Hepatocyte (in vitro differentiated cells): ENCODE measurements at places on chromosomes 2 and 18. TPM values are rescaled to one million over a fixed set of nuclear protein-coding genes. Genes with fewer than 3 reads are reported as not detected.

SOX11 gene
- total RNA-seq = 16.6 and 20.7 TPM in 2 replicates

GRCh38 chr18:3892152-3892551, 442.2 kb downstream of the TGIF1 start:
- no peak overlapping the region for H3K4me3 ChIP-seq
- H3K27me3 ChIP-seq = no peaks in the 10 kb centered on the region
- no peak overlapping the region for H3K27ac ChIP-seq

EFHD1 gene
- 3.0 and 4.2 TPM in 2 replicates for total RNA-seq

LRRTM1 gene
- 1.0 and 1.3 TPM in 2 replicates for total RNA-seq

DNA sequence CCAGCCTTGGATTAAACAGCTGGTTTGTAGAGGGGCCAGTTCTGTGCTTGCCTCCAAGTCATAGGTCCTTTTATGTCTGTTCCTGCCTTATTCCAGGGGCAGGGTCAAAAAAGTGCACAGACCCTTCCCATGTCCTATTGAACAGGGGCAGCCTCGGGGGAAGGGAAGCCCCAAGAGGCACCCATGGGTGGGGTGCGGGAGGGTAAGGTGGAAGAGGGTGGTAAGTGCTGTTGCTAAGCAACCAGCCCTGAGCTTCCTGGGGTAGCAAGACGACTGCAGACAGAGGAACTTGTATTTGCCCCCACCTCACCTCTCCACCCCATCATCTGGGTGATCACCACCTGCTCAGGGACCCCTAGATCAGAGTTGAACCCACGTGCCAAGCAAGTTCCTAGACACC, 7.7 kb downstream of the DNMT3A start:
- no peak overlapping the region for H3K4me3 ChIP-seq
- no peak overlapping the region for H3K27ac ChIP-seq
- no peaks in the 10 kb centered on the region for H3K36me3 ChIP-seq
- no peak for DNase-seq
- H3K4me1 ChIP-seq = peaks cover 4% of the 10 kb centered on the region
- no peaks in the 10 kb centered on the region for H3K27me3 ChIP-seq

GRCh38 chr2:201466050-201466675, 14.6 kb downstream of the STRADB start:
- H3K27ac ChIP-seq = peak overlapping the region; percentile 40
- peak; percentile 44 for DNase-seq
- H3K36me3 ChIP-seq = no peaks in the 10 kb centered on the region
- H3K27me3 ChIP-seq = no peaks in the 10 kb centered on the region
- peaks cover 21% of the 10 kb centered on the region for H3K4me1 ChIP-seq

AKAIN1 gene
- not detected in 2 replicates for total RNA-seq

TEKT4 gene
- not detected in 2 replicates for total RNA-seq

CHRNA1 gene
- total RNA-seq = 1.9 and 2.5 TPM in 2 replicates

GRCh38 chr2:109637749-109638570, 23.8 kb downstream of the SOWAHC start:
- no peaks in the 10 kb centered on the region for H3K4me1 ChIP-seq
- DNase-seq = no peak
- no peak overlapping the region for H3K27ac ChIP-seq
- H3K4me3 ChIP-seq = no peak overlapping the region

DNA sequence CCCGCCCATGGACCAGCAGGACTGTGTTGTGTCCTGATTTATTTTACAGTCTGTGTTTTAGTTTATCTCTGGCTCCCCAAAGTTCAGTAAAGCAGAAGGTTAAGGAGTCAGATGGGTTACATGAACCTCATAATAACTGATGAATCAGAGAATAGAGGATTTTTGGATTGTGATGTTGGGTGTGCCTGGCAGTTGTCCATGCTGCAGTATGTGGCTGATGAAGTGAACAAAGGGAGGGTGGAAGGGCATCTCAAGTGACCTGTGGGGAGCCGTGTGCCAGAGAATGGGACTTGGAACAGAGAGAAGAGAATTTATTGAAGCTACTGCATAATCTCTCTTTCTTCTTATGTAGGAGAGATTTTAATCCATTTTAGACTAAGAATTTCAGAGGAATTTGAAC, 145.5 kb downstream of the MAP4K4 start:
- H3K27ac ChIP-seq = no peak overlapping the region
- no peak overlapping the region for H3K4me3 ChIP-seq
- DNase-seq = no peak
- H3K36me3 ChIP-seq = no peaks in the 10 kb centered on the region
- H3K27me3 ChIP-seq = no peaks in the 10 kb centered on the region
- H3K4me1 ChIP-seq = no peaks in the 10 kb centered on the region

- peak; percentile 19 for DNase-seq
- H3K4me1 ChIP-seq = peaks cover 15% of the 10 kb centered on the region
- no peaks in the 10 kb centered on the region for H3K36me3 ChIP-seq
- H3K27me3 ChIP-seq = no peaks in the 10 kb centered on the region
- H3K4me3 ChIP-seq = no peak overlapping the region
- peak overlapping the region; percentile 12 for H3K27ac ChIP-seq
Measured at GRCh38 chr2:11498543-11499034, 32.6 kb upstream of the E2F6 start.

GRCh38 chr2:61636686-61637085, 98.5 kb upstream of the XPO1 start:
- no peak for DNase-seq
- no peaks in the 10 kb centered on the region for H3K27me3 ChIP-seq
- no peaks in the 10 kb centered on the region for H3K36me3 ChIP-seq
- no peaks in the 10 kb centered on the region for H3K4me1 ChIP-seq

GRCh38 chr2:201358684-201359083, 1.5 kb upstream of the FLACC1 start:
- no peak overlapping the region for H3K27ac ChIP-seq
- H3K4me3 ChIP-seq = no peak overlapping the region
- no peaks in the 10 kb centered on the region for H3K36me3 ChIP-seq
- no peak for DNase-seq

TTC21B gene
- total RNA-seq = 23.4 and 24.3 TPM in 2 replicates

GRCh38 chr2:187415449-187415848, 32.6 kb downstream of the CALCRL start:
- no peaks in the 10 kb centered on the region for H3K36me3 ChIP-seq
- H3K27me3 ChIP-seq = no peaks in the 10 kb centered on the region
- no peaks in the 10 kb centered on the region for H3K4me1 ChIP-seq
- no peak overlapping the region for H3K27ac ChIP-seq
- H3K4me3 ChIP-seq = no peak overlapping the region
- no peak for DNase-seq

DNA sequence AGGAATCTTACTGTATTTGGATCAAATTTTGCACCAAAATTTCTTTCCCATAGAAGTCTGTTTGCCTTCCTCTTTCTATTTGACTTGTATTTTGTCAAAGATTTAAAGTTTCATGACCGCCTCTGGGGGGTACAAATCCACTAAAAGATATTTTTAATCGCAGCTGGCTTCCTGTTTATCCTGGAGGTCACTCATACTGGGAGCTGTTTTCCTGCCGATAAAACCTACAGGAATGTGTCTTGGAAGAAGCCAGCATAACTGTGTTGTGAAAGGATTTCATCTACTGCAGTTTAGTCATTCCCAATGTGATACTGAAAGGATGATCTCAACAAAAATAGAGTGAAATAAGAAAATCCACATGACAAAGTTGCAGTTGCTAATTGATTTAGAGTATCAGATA, 184.0 kb downstream of the RIT2 start:
- H3K27ac ChIP-seq = no peak overlapping the region
- no peak overlapping the region for H3K4me3 ChIP-seq
- H3K36me3 ChIP-seq = no peaks in the 10 kb centered on the region
- no peaks in the 10 kb centered on the region for H3K4me1 ChIP-seq

GRCh38 chr2:4272261-4272858, 569.0 kb downstream of the DCDC2C start:
- H3K27ac ChIP-seq = no peak overlapping the region
- no peak overlapping the region for H3K4me3 ChIP-seq
- H3K27me3 ChIP-seq = no peaks in the 10 kb centered on the region
- DNase-seq = no peak

GPR55 gene
- 0.83 and 1.6 TPM in 2 replicates for total RNA-seq

DNA sequence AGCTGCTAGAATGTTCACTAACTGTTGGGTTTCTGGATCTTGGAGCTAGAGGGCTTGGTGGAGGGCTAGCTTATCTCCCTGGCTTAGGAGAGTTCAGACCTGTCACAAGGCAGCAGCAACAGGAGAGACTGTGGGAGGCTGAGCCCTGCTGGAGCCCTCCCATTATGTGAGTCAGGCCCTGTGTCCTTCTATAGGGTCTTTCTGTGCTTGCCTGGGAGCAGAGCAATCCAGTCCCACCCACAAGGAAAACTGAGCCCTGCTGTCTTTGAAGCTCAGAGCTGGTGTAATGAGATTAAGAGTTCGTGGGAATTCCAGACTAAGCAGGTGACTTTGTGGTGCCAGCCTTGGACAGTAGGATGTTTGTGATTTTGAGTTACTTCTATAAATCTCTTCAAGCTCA, 249.0 kb downstream of the TTC32 start:
- no peak overlapping the region for H3K27ac ChIP-seq
- H3K4me3 ChIP-seq = no peak overlapping the region
- DNase-seq = no peak
- no peaks in the 10 kb centered on the region for H3K4me1 ChIP-seq

IL36G gene
- 0.20 TPM in 1 of 2 replicates, not detected in the other for total RNA-seq

GRCh38 chr18:37327063-37327577, 238.5 kb downstream of the CELF4 start:
- no peaks in the 10 kb centered on the region for H3K4me1 ChIP-seq
- H3K27ac ChIP-seq = no peak overlapping the region
- no peak for DNase-seq
- no peak overlapping the region for H3K4me3 ChIP-seq

DNA sequence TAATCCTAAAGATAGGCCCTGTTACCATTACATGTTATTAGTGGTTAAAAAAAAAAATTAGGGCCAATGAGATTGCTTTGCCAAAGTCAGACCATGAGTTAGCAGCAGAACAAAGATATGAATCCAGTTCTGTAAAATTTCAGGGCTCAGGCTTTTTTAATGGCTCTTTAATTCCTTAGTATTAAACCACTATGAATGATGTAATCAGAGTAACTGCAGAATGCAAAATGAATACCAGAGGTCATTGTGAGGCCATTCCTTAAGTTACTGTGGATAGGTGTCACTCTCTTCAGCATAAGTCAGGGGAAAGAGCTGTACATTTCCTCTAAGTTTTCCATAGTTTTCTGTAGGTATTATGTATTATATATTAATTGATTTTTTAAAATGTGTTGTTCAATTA, 42.2 kb upstream of the TBR1 start:
- H3K27me3 ChIP-seq = no peaks in the 10 kb centered on the region
- H3K4me1 ChIP-seq = no peaks in the 10 kb centered on the region
- DNase-seq = no peak
- no peak overlapping the region for H3K4me3 ChIP-seq

DNA sequence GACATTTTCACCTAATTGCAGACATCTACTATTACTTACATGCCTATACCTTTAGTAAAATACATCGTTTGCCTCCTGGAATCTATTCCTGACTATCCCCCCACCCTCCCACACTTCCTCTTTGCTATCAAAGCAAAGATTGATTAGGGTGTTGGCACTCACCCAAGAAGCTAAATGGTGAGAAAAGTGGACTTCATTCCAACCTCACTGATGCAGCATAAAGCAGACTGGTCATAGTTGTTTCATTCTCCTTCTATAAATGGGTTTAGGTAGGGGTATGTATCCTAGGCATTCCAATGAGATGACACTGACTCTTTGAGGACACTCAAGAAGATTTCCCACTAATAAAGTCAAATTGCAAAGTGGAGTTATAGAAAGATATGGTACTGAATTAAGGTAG, 97.4 kb downstream of the LRP1B start:
- H3K27me3 ChIP-seq = no peaks in the 10 kb centered on the region
- H3K36me3 ChIP-seq = no peaks in the 10 kb centered on the region
- peaks cover 8% of the 10 kb centered on the region for H3K4me1 ChIP-seq
- no peak for DNase-seq

- H3K27ac ChIP-seq = peak overlapping the region; percentile 66
- H3K4me1 ChIP-seq = peaks cover 18% of the 10 kb centered on the region
- no peaks in the 10 kb centered on the region for H3K27me3 ChIP-seq
- no peak overlapping the region for H3K4me3 ChIP-seq
- DNase-seq = no peak
Measured at GRCh38 chr2:85936421-85937068, 47.8 kb upstream of the ST3GAL5 start.

DNA sequence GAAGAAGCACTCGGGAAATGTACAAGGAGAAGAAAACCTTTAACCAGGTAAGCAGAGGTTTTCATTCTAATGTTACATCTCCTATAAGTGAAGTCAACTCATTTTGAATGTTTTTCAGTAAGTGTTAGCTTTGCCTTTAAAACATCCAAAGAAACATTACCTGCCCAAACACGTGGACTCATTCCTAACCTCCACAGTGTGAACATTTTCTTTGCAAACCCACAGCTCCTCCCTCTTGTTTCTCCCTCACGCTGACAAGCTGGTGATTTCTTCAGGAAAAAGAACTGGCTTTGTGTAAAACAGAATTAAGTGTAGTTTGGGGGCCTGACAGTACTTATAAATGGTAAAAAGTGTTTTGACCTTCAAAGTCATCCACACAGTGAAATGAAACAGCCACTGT, 72.5 kb downstream of the MTCL1 start:
- no peaks in the 10 kb centered on the region for H3K36me3 ChIP-seq
- no peak overlapping the region for H3K27ac ChIP-seq
- H3K4me1 ChIP-seq = peaks cover 6% of the 10 kb centered on the region

DNA sequence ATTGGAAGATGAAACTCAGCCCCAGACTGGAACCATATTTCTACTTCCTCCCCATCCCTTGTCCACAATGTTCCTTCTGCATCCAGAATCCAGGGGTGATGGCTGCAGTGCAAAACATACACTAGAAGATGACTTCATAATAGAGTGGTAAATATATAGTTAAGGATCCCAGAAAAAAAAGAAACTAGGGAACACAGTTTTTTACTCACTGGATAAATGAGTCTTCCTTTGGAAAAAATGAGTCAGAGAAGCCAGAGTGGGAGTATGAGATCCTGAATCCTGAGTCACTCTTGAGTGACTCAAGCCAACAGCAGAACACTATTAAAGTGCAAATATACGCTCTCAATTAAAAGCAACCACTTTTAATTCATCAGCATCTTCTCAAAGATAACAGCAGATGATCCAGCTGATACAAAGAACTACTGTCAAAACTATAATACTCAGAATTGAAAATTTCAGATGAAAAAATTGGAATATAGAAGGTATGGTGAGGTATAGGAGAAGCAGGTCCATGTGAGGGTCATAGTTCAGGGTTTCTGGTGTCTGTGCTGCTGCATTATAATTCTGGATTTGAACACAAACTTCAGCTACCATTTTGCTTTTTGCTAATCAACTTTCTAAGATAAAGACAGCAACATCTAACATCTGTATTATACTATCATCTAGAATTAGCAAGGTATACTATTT, 987.2 kb upstream of the CDH2 start:
- H3K27me3 ChIP-seq = no peaks in the 10 kb centered on the region
- no peaks in the 10 kb centered on the region for H3K36me3 ChIP-seq
- peak overlapping the region; percentile 53 for H3K27ac ChIP-seq
- no peak overlapping the region for H3K4me3 ChIP-seq

DNA sequence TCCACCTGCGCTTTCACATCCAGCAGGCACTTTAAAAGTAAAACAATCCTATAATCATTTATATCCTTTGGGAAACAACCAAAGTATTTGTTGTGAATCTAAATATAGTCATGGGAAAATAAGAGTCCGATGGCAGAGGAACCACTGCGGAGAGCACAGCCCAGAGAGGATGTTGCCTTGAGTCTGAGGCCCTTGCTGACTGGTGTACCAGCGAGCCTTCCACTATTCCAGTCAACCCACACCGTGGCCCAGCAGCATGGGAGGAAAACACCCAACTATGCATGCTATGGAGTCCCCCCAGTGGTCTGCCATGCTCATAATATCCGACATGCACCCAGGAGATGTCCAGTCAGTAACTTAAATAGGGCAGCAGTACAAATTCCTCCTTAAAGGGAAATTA, 21.6 kb downstream of the KANSL3 start:
- no peaks in the 10 kb centered on the region for H3K27me3 ChIP-seq
- H3K4me3 ChIP-seq = no peak overlapping the region
- H3K27ac ChIP-seq = no peak overlapping the region
- DNase-seq = no peak

C1QL2 gene
- total RNA-seq = 3.7 and 4.9 TPM in 2 replicates

GALNT5 gene
- 13.9 and 16.3 TPM in 2 replicates for total RNA-seq

HMSD gene
- 0.10 TPM in 1 of 2 replicates, not detected in the other for total RNA-seq
